Sciatic nerve (tissue), 2 donors: ENCODE measurements at places on chromosomes 7 and 10.

GRCh38 chr7:114405427-114405826, 9.2 kb upstream of the FOXP2 start:
- no peak for DNase-seq

GRCh38 chr7:116316838-116317628, 106.7 kb downstream of the TES start:
- no peak for DNase-seq

- DNase-seq, result no peak
Observed at GRCh38 chr10:75108684-75109458, 2.6 kb upstream of the SAMD8 start.

- DNase-seq, result no peak
Observed at GRCh38 chr10:97686301-97686961, 610 bp downstream of the AVPI1 start.

DNA sequence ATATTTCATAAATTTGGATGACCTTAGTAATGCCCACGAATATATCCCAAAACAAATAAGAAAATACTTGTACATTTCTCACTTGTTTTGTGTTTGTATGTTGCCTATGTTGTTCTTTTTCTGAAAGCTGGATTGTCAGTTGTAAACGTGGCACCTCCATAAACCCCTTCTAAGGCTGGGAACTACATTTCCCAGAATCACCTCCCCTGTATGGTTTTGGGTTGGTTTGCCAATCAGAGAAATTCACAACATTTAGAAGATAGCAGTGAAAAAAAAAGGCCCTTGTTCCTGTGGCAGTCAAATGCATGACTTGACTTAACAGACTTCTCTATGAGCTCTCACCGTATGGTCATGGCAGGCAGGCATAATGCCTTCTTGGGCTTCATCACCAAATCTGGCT, 676.3 kb upstream of the STEAP1 start:
- DNase-seq, result no peak
